ENCODE measurements at places on chromosomes 6 and 20.

DNA sequence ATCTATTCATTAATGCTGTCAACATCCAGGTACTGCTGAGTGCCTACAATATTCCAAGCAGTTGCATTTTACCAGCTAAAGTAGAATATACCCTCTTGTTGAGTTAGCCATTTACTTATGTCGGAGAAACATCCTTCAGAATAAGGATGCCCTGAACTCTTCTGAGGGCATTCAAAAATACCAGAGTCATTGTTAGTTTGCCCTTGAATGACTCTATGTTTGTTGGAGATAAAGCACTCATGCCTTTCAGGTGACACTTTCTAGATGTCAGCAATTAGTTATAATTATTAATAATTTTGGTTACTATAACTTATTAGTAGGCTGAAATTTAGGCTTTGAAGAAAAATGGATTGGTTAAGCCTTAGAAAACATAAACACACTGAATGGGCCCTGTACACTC is 286.2 kb upstream of the STXBP5 start:
- DNase-seq, result no peak

DNA sequence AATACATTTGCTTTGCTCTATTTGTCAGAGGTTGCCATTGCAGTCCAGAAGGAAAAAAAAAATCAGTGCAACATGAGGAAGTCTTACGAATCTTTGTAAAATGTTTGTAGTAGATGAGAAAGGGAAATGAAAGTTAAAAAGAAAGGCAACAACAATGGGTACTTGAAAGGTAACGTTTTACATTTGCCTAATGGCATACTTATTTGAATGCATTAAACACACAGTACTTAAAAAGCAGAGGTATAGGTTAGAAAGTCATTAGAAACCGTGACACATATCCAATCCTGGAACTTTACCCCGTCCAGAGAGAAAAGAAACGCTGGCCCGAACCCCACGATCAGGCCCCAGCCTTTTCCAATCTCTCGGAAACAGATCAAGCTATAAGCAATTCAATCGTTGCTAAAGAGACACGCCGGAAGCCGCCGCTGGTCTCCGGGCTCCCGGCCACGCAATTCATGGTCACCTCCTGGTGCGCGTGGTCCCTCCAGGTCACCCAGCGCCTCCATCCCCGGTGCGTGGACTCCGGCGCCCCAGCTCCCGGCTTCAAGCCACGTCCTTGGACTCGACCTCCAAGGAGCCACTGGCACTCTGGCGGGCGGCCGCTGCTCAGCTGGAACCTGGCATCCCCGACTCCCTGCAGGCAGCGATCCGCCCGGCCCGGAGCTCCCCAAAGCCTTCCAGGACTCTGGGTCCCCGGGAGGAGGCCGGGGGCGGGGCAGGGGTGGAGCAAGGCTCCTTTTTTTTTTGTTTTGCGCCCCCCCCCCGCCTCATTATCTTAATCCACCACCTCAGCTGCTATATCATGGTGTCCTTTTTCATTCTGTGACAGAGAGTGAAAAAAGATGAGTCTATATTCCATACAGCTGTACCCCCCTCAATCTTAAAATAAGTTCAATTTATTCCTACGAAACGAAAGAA is at the start of gene SLC18B1:
TSS of gene SLC18B1 (minus strand) at position 687 of the 918 bp plus-strand sequence. CDS start at position 506, 181 bp downstream.
- DNase-seq, result no peak

DNA sequence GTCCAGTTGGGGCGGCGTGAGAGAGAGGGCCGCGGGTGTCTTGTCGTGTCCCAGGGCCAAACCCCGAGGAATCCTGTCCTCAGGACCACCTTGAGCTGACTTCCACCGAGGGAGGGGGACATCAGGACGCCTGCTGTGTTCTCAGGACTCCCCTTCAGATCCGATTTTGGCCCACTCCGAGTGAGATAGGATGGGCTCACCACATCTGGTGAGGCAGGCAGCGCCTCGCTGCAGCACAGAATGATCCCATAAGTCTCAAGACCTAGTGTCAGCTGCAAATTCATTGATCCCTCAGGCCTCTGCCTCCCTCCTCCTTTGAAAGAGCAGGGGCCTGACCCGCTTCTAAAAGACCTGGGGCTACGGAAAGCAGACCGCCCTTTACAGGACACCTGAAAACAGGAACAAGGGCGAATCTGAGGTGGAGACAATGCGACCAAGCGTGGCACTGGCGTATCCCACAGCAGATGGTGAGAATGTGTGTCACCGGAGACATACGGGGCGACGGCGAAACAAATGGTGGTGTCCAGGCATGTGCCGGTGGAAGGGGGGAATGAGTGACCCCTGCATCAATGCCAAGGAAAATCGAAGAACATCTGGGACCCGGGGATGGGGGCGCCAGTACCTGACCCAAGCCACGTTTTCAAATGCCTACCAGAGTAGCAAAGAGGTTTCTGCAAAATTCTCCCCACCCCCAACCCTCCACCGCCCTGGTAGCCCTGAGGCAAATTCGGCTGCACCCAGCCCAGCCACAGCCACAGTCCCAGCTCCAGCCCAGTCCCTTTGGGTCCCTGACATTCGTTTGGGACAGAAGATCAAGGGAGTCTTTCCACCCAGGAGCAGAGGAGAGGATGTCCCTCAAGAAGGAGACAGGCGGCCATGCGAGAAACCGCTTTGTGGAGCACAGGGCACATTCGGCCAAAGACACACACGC is 162.1 kb upstream of the ZNF337 start:
- DNase-seq, result no peak

DNA sequence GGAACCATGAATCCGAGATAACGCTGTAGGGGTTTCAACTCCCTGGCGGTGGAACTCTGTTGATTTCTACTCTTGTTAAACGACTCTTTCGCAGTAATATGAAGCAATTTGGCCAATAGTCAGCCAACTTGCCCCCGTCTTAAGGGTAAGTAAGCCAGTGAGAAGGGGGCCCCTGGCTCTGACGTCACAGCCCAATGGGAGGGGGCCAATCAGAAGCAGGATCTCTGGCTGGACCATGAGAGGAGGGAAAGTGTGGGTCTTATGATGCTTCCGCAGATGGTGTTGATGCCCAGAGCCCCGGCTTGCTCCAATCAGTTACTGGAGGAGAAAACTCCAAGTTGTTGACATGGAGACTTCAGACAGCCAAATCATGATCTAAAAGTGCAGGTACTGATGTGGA is 242.4 kb downstream of the BMP7 start:
- DNase-seq, result no peak

- DNase-seq, result no peak
Observed at GRCh38 chr6:161249327-161249726, 24.5 kb downstream of the AGPAT4 start.
